ENCODE measurements at places on chromosomes 11 and 22. TPM values are rescaled to one million over a fixed set of nuclear protein-coding genes. Genes with fewer than 3 reads are reported as not detected.

The FAM118B gene
- total RNA-seq = 32.2 TPM

The ABTB2 gene
- total RNA-seq = 9.1 TPM

The DEFB131B gene
- not detected for total RNA-seq

The TMEM191B gene
- total RNA-seq = not detected

The HYOU1 gene
- total RNA-seq = 138 TPM

The CRYBB2 gene
- total RNA-seq = not detected

The CLMP gene
- 301 TPM for total RNA-seq

The UPK3A gene
- not detected for total RNA-seq

The C11orf16 gene
- total RNA-seq = not detected

All from hair follicle dermal papilla cell (primary cell).